ENCODE measurements at places on chromosomes 5 and 9. TPM values are rescaled to one million over a fixed set of nuclear protein-coding genes. Genes with fewer than 3 reads are reported as not detected.

TAS2R1 gene
- total RNA-seq, result not detected

NTRK2 gene
- not detected for total RNA-seq

ALDH1A1 gene
- total RNA-seq, result not detected

PHF24 gene
- not detected for total RNA-seq

LTC4S gene
- total RNA-seq, result 1.7 TPM

FOXD1 gene
- 9.6 TPM for total RNA-seq

WHRN gene
- 2.1 TPM for total RNA-seq

SPINK7 gene
- total RNA-seq, result not detected

FIBCD1 gene
- total RNA-seq, result not detected

MARCHF3 gene
- total RNA-seq, result 6.9 TPM

ADAMTS2 gene
- total RNA-seq, result 141 TPM

TLR4 gene
- total RNA-seq, result 3.9 TPM

OTP gene
- total RNA-seq, result not detected

FOXI1 gene
- 0.59 TPM for total RNA-seq

HMCN2 gene
- total RNA-seq, result 0.20 TPM

SPATA31A1 gene
- not detected for total RNA-seq

CER1 gene
- total RNA-seq, result not detected

IL9 gene
- total RNA-seq, result not detected

CCDC183 gene
- not detected for total RNA-seq

N4BP3 gene
- 2.3 TPM for total RNA-seq

SPATA31D4 gene
- not detected for total RNA-seq

CCDC171 gene
- 9.1 TPM for total RNA-seq

SPACA9 gene
- total RNA-seq, result 2.4 TPM

GNG10 gene
- 129 TPM for total RNA-seq

SPINK4 gene
- total RNA-seq, result not detected

CHD1 gene
- total RNA-seq, result 27.0 TPM
